Effector memory CD4-positive, alpha-beta T cell (primary cell): ENCODE measurements at places on chromosomes 13 and 19.

DNA sequence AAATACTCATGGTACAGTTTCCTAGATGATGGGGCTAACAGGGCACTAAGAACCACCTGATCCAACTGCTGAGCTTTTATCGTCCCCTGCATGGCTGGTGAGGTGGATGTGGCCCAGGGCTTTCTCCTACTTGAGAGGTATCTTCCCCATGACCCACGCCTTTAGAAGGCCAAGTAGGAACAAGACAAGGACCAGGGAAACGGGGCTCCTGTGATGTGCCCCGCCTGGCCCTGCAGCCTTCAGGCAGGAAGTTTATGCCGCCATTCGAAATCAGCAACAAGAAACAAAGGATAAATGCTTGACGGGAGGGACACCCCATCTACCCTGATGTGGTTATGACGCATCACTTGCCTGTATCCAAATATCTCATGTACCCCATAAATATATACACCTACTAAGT lies 4.1 kb downstream of the NLRP13 start:
- no peak overlapping the region for H3K27ac ChIP-seq
- no peaks in the 10 kb centered on the region for H3K4me1 ChIP-seq
- H3K4me3 ChIP-seq, result no peak overlapping the region
- no peaks in the 10 kb centered on the region for H3K27me3 ChIP-seq
- H3K36me3 ChIP-seq, result no peaks in the 10 kb centered on the region
- DNase-seq, result no peak

GRCh38 chr19:14563989-14564651 lies 7.7 kb downstream of the NDUFB7 start:
- H3K36me3 ChIP-seq, result peaks cover 40% of the 10 kb centered on the region
- H3K4me3 ChIP-seq, result no peak overlapping the region
- H3K27ac ChIP-seq, result no peak overlapping the region
- no peaks in the 10 kb centered on the region for H3K27me3 ChIP-seq
- H3K4me1 ChIP-seq, result no peaks in the 10 kb centered on the region
- DNase-seq, result peak; percentile 41

- H3K4me3 ChIP-seq, result peak overlapping the region; percentile 43
- no peaks in the 10 kb centered on the region for H3K36me3 ChIP-seq
- peaks cover 21% of the 10 kb centered on the region for H3K4me1 ChIP-seq
- no peaks in the 10 kb centered on the region for H3K27me3 ChIP-seq
- DNase-seq, result no peak
- peak overlapping the region; percentile 65 for H3K27ac ChIP-seq
Measured at GRCh38 chr13:79393564-79394249, 12.3 kb downstream of the RBM26 start.

- no peak for DNase-seq
- no peaks in the 10 kb centered on the region for H3K36me3 ChIP-seq
- H3K27ac ChIP-seq, result no peak overlapping the region
- H3K4me3 ChIP-seq, result no peak overlapping the region
- H3K4me1 ChIP-seq, result no peaks in the 10 kb centered on the region
Measured at GRCh38 chr13:93066187-93066586, 160.4 kb upstream of the GPC6 start.

- no peaks in the 10 kb centered on the region for H3K27me3 ChIP-seq
- H3K4me3 ChIP-seq, result no peak overlapping the region
- no peaks in the 10 kb centered on the region for H3K36me3 ChIP-seq
Measured at GRCh38 chr13:89846926-89847585, 1500.4 kb upstream of the MIR17HG start.

DNA sequence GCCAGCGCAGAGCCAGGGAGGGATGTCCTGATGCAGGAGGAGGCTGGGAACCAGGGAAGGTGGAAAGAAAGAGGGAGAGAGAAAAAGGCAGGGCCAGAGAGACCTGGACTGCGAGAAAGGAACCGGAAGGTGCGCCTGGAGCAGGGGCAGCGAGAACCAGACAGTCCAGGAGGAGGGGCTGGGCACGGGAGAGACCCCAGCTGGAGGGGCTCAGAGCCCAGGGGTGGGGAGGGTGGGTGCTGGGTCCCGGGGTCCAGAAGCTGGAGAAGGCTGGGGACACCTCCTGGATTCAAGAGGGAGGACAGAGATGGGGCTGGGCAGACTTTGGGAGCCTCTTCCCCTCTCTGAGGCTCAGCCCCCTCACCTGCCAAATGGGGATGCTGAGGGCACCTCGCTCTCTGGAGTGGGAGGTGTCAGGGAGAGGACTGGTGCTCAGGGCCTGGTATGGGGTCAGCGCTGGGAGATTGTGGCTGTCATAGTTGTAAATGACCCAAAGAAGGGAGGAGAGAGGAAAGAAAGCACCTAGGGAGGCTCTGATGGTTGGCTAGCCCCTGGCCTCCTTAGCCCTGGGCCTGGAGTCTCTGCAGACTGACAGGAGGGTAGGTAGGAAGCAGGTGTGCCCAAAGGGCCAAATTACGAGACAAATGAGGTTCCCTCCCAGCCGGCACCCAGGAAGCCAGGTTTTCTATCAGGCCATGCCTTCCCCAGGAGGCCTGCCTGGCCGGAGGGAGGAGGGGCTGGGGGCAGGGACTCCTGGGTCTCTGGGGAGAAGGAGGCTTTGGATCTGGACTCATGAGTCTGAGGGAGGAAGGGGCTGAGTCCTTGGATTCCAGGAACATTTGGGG lies 1.3 kb upstream of the SPACA6 start:
- peak overlapping the region; percentile 94 for H3K27ac ChIP-seq
- DNase-seq, result no peak
- H3K27me3 ChIP-seq, result no peaks in the 10 kb centered on the region
- no peaks in the 10 kb centered on the region for H3K36me3 ChIP-seq
- H3K4me3 ChIP-seq, result no peak overlapping the region

GRCh38 chr13:44540761-44541434 lies 35.2 kb downstream of the TSC22D1 start:
- no peaks in the 10 kb centered on the region for H3K27me3 ChIP-seq
- DNase-seq, result no peak
- H3K27ac ChIP-seq, result no peak overlapping the region
- no peak overlapping the region for H3K4me3 ChIP-seq
- H3K36me3 ChIP-seq, result no peaks in the 10 kb centered on the region
- no peaks in the 10 kb centered on the region for H3K4me1 ChIP-seq

- H3K4me3 ChIP-seq, result no peak overlapping the region
- no peaks in the 10 kb centered on the region for H3K27me3 ChIP-seq
- DNase-seq, result no peak
Measured at GRCh38 chr13:77502104-77502720, 33.3 kb upstream of the SCEL start.

- H3K27ac ChIP-seq, result no peak overlapping the region
- DNase-seq, result no peak
- no peaks in the 10 kb centered on the region for H3K36me3 ChIP-seq
- no peaks in the 10 kb centered on the region for H3K4me1 ChIP-seq
Measured at GRCh38 chr13:110092831-110093247, 214.1 kb downstream of the COL4A1 start.

GRCh38 chr13:80113714-80114454 lies 227.0 kb downstream of the SPRY2 start:
- no peaks in the 10 kb centered on the region for H3K27me3 ChIP-seq
- H3K4me1 ChIP-seq, result no peaks in the 10 kb centered on the region
- no peaks in the 10 kb centered on the region for H3K36me3 ChIP-seq
- H3K27ac ChIP-seq, result no peak overlapping the region
- H3K4me3 ChIP-seq, result no peak overlapping the region

DNA sequence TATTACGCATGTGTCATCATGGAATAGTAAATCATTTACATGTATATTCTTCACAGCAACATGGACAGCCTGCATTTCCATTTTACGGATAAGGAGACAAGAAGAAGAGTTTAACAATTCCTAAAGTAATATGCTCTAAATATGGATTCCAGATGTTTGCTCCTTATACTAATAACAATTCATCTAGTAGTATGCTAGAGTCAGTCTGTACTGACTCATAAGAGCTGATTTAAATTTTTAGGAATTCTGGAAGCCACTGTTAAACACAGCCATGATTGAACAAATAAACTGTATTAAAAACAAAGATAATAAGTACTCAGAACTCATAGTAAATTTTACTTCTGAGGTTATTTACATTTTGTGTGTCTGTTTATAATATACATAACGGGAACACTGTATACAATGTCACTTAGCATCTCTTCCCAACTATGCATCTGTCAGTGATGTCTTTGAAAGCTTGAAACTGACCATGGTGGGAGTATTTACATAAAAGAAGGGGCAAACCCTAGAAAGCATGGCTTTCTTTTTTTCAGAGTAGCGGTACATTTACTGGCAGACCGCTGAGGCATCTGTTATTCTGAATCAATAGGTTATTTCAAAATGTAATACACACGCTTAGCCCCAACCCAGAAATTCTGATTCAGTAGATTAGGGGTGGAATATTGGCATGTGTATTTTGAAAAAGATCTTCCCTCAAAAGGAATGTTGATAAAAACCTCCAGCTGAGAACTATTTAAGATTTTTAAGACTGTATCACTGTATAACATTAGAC lies 12.9 kb downstream of the ZC3H13 start:
- H3K36me3 ChIP-seq, result peaks cover 33% of the 10 kb centered on the region
- H3K4me3 ChIP-seq, result no peak overlapping the region
- no peak for DNase-seq
- H3K27ac ChIP-seq, result no peak overlapping the region
- H3K27me3 ChIP-seq, result no peaks in the 10 kb centered on the region

- H3K27me3 ChIP-seq, result no peaks in the 10 kb centered on the region
- H3K4me1 ChIP-seq, result peaks cover 2% of the 10 kb centered on the region
- H3K36me3 ChIP-seq, result peaks cover 17% of the 10 kb centered on the region
- H3K4me3 ChIP-seq, result no peak overlapping the region
Measured at GRCh38 chr13:99506634-99507033, 5.4 kb downstream of the TM9SF2 start.

GRCh38 chr19:44592451-44592890 lies 20.9 kb upstream of the IGSF23 start:
- H3K36me3 ChIP-seq, result no peaks in the 10 kb centered on the region
- no peak overlapping the region for H3K4me3 ChIP-seq
- no peaks in the 10 kb centered on the region for H3K4me1 ChIP-seq
- DNase-seq, result no peak
- H3K27me3 ChIP-seq, result no peaks in the 10 kb centered on the region
- H3K27ac ChIP-seq, result no peak overlapping the region

GRCh38 chr13:112702341-112702985 lies 12.6 kb downstream of the ATP11A start:
- DNase-seq, result no peak
- no peaks in the 10 kb centered on the region for H3K27me3 ChIP-seq
- no peak overlapping the region for H3K4me3 ChIP-seq
- H3K36me3 ChIP-seq, result no peaks in the 10 kb centered on the region
- no peaks in the 10 kb centered on the region for H3K4me1 ChIP-seq

GRCh38 chr13:46567671-46568070 lies 14.7 kb downstream of the LRCH1 start:
- no peak overlapping the region for H3K4me3 ChIP-seq
- H3K27me3 ChIP-seq, result no peaks in the 10 kb centered on the region
- DNase-seq, result no peak
- no peaks in the 10 kb centered on the region for H3K36me3 ChIP-seq
- no peak overlapping the region for H3K27ac ChIP-seq
- no peaks in the 10 kb centered on the region for H3K4me1 ChIP-seq

DNA sequence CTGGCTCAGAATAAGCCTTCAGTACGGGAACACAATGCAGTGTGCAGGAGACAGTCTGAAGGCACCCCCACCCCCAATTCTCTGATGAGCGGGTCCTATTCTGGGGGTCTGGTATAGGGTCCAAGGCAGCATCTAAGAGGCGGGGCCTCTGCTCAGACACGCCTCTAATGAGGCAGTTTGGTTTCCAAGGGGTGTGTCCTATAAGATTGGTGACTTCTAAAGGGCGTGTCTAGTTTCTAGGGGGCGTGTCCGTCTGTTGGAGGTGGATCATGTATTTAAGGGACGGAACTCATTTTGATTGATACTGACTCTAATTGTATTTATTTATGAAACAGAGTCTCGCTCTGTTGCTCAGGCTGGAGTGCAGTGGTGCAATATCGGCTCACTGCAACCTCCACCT lies 8.7 kb downstream of the FIZ1 start:
- peaks cover 10% of the 10 kb centered on the region for H3K36me3 ChIP-seq
- peaks cover 17% of the 10 kb centered on the region for H3K4me1 ChIP-seq
- no peaks in the 10 kb centered on the region for H3K27me3 ChIP-seq
- no peak overlapping the region for H3K4me3 ChIP-seq

DNA sequence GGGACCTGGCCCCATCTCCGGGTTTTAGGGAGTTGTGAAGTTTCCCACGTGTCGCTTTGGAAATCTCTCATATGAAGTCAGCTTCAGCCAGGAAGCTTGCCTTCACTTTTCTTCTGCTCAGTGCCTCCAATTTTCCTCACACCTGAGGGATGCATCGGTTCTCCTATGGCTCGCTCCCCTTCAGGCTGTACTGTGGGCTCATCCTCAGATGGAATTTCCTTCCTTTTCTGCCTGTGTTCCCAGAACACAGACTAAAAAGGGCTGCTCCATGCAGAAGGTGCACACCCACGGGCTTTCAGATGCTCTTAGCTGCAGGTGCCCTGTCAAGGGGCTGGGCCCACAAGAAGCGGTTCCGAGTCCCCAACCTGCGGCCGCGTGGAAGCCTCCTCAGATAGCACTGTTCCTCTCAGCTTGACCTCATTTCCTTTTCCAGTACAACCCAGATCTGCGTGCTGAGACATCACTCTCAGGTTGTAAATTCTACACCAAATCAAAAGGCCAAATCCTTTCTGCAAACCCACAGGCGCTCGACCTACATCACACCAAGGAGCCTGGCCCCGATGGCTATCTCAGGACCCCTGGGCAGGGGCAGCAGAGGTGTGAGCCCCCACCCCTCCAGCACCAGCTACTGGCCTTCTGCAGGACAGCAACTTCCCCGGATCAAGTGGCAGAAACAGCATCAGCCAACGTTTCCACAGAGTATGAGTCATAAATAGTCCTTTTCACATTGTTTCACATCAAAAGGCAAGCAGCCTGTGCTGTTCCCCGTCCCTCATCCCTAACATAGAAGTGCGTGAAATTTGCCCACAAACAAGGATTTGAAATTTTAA lies 275.9 kb downstream of the ZNF536 start:
- H3K4me1 ChIP-seq, result no peaks in the 10 kb centered on the region
- no peak for DNase-seq
- H3K27ac ChIP-seq, result no peak overlapping the region
- no peak overlapping the region for H3K4me3 ChIP-seq
- H3K36me3 ChIP-seq, result no peaks in the 10 kb centered on the region

- H3K4me3 ChIP-seq, result no peak overlapping the region
- no peak overlapping the region for H3K27ac ChIP-seq
- H3K4me1 ChIP-seq, result no peaks in the 10 kb centered on the region
- H3K27me3 ChIP-seq, result no peaks in the 10 kb centered on the region
- H3K36me3 ChIP-seq, result no peaks in the 10 kb centered on the region
Measured at GRCh38 chr19:31316201-31316951, 32.9 kb downstream of the TSHZ3 start.

DNA sequence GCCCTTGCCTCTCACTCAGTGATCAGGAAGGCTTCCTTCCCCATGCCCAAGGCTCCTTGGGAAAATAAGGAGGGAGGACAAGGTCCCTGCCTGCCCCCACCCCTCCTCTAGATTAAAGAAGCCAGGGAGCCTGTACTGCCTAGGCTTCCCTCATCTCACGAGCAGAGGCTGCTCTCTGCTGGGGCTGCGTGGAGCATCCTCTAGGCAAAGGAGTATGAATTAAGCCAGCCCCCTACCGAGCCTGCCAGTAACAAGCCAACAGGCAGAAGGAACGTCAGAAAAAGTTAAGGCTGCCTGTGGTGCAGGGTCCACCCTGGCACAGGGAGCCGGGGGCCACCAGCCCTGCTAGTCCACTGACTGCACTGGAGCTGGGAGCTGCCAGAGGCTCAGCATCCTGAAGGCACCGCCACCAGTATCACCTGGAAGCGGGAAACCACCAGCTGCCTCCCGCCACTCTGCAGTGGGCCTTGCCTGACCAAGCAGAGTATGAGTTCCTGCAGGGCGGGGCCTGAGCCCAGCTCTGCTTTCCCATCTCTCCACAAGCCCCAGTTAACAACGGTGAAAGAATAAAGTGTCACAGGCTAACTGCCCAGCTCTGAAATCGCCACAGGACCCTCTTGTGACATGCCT lies 6.8 kb downstream of the NAPA start:
- H3K36me3 ChIP-seq, result peaks cover 21% of the 10 kb centered on the region
- no peak for DNase-seq
- H3K27ac ChIP-seq, result no peak overlapping the region
- no peak overlapping the region for H3K4me3 ChIP-seq
- peaks cover 11% of the 10 kb centered on the region for H3K4me1 ChIP-seq
